ENCODE measurements at places on chromosomes 3 and 15.

DNA sequence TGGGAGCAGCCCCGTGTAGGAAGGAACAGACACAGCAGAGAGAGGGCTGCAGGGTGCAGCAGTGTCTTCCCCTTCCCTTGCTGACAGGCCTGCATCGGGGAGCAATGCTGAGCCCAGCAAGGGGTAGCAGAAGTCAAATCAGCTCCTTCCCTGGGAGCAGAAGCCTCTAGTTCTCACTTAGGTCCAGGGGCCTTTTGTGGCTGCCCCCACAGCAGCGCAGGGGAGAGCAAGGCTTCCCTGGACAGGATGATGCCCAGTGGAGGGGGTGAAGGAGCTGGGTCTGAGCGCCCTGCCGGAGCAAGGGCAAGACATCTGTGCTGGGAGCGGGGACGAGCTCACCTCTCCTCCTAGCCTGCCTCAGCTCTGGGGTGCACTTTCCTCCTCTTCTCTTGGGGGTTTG, 827 bp downstream of the PLCB2 start:
- no peak for DNase-seq

DNA sequence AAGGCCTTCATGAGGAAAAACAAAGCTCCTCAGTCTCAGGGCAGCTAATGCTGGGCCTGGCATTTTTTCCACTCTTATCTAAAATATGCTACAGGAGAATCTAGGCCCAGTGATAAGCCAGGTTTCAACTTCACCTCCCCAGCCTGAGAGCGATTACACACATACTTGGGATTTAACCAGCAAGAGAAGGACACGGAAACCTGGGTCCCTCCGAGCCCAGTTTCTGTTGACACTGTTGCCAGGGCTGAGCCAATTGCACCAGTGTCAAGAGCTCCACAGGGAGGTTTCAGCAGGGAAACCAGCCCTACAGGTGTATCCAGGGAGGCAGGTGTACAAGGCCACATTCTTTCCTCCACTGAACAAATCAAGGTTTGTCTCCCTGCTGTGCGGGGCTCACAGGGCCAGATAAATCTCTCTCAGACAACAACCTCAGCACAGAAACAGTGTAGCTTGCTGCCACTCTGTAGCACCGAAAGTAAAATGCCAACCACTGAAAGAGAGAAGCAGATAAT, 85.4 kb downstream of the MAGI1 start:
- DNase-seq = no peak

GRCh38 chr15:95663156-95664100, 667.1 kb upstream of the NR2F2 start:
- DNase-seq = peak; percentile 29

DNA sequence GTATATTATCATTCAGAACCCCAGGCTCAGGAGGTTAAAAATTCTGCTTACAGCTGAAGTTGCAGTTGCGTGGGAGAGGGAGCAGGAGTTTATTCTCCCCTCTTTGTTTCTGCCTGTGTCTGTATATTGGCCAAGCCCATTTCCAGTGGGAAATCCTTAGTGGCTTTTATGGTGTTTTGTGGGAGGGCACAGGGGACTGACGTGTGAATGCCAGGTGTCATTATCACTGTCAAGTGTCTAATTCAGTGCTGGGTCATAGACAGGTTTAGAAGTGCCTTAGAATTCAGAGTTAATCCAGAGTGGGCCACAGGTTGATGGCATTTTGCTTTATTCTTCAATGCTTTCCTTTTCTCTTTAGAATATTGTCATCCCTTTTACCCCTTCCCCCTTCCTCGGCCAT, 33.4 kb downstream of the SLCO3A1 start:
- no peak for DNase-seq
